Osteoblast (primary cell): ENCODE measurements at places on chromosomes 16 and 17. TPM values are rescaled to one million over a fixed set of nuclear protein-coding genes. Genes with fewer than 3 reads are reported as not detected.

Gene BFAR
- 142 and 186 TPM in 2 replicates for total RNA-seq

Gene SMIM5
- under 0.01 TPM in 1 of 2 replicates, not detected in the other for total RNA-seq

Gene DPEP3
- not detected in 2 replicates for total RNA-seq

Gene FOXL1
- 2.5 and 3.2 TPM in 2 replicates for total RNA-seq

Gene DNAAF8
- total RNA-seq: 1.1 and 2.7 TPM in 2 replicates

Gene PRSS21
- not detected in 2 replicates for total RNA-seq

Gene TEX19
- under 0.01 and 0.29 TPM in 2 replicates for total RNA-seq

Gene KCNJ12
- total RNA-seq: under 0.01 and 0.29 TPM in 2 replicates

Gene SMIM36
- not detected in 2 replicates for total RNA-seq

Gene DOC2B
- total RNA-seq: not detected in 2 replicates

Gene DHRS7C
- total RNA-seq: not detected in 2 replicates

Gene KRTAP4-5
- not detected in 2 replicates for total RNA-seq

Gene MPP3
- total RNA-seq: 6.2 and 7.1 TPM in 2 replicates
